ENCODE measurements at places on chromosomes 13 and 19. TPM values are rescaled to one million over a fixed set of nuclear protein-coding genes. Genes with fewer than 3 reads are reported as not detected.

DNA sequence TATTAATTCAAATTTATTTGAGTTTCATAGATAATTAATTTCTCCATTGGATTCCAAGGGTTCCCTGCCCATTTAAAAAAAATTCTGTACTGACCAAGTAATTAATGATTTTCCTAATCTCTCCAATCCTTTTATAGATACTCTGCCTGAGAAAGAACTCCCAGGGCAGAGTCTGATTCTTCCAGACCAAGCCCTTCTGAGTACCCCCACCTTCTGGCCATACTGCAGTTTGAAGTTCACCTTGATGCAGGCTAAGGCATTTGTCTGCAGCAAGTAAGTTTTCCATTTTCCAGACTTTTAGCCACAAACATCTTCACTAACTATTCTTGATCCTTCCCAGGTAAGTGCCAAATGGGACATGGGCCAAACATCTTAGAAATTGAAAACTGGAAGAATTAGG lies 195.9 kb downstream of the LHFPL6 start:
- DNase-seq = no peak
- H3K27me3 ChIP-seq = no peaks in the 10 kb centered on the region
- no peak overlapping the region for H3K4me3 ChIP-seq
- H3K27ac ChIP-seq = no peak overlapping the region
- H3K36me3 ChIP-seq = no peaks in the 10 kb centered on the region

DNA sequence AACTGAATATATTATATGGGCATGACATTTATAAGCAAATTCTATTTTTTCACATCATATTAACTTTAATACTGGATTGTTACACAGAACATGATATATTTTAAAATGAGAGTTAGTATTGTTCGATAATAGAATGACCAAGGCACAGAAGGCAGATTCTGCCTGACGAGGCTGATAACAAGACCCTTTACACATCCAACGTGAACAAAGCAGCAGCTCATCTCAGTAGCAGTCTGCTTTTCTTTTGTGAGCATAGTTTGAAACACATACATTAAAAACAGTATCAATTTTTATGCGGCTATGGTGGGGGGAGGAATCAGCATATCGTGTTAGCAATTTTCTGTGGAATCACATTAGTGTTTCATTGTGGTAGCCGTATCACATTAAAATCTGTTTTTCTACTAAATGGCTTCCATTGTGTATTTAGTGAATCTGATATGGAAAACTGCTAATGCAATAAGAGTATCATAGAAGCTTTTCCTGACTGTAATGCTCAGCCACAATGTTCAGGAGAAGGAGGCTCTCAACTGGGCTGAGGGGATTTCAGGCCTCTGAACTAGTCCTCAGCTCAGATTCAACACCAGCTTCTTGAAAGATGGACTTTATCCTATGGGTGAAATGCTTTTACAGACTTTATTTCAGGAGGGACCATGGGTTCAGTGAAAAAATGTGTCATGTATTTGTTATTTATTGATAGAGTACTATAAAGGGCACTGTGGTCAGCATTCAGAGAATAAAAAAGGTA lies 4.0 kb downstream of the SMAD9 start:
- no peaks in the 10 kb centered on the region for H3K36me3 ChIP-seq
- DNase-seq = no peak
- no peak overlapping the region for H3K27ac ChIP-seq
- H3K4me1 ChIP-seq = peaks cover 60% of the 10 kb centered on the region
- no peaks in the 10 kb centered on the region for H3K27me3 ChIP-seq
- no peak overlapping the region for H3K4me3 ChIP-seq

Gene NCAN
- total RNA-seq = not detected

- DNase-seq = no peak
- no peak overlapping the region for H3K27ac ChIP-seq
- H3K36me3 ChIP-seq = no peaks in the 10 kb centered on the region
- peaks cover 32% of the 10 kb centered on the region for H3K27me3 ChIP-seq
- H3K4me3 ChIP-seq = no peak overlapping the region
Observed at GRCh38 chr13:23380534-23380933, 53.0 kb downstream of the SACS start.

DNA sequence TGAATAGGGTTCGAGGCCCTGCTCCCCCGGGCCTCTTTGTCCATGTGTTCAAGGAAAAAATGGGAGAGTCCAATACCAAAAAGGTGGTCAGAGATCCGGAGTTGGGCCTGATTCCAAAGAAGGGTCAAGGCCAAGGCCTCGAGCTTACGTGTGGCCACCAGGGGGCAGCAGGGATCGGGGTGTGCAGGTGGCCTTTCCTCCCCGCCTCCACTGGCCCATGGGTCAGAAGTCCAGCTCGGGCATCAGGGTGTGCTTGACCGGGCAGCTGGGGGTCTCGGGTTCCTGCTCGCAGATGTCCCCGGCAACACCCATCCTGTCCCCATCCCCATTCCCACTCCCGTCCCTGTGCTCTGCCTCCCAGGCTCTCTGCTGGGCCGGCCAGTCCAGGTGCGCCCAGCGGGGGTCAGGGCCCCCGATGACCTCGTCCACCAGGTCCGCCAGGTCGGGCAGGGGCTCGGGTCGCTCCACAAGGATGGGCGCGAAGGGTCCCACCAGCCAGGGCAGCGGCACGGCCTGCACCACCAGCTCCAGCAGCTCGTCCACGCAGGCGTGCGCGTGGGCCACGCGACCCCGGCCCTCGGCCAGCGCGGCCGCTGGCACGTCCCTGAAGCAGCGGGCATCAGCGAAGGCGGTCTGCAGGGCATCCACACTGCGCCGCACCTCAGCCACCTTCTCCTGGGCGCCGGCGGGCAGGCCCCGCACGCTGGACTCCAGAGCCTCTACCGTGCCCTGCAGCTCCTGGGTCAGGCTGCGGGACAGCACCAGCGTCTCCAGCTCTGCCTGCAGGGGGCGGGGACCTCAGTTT lies 5.2 kb upstream of the PLIN4 start:
- no peak overlapping the region for H3K4me3 ChIP-seq
- H3K4me1 ChIP-seq = peaks cover 51% of the 10 kb centered on the region
- peak; percentile 51 for DNase-seq
- no peaks in the 10 kb centered on the region for H3K27me3 ChIP-seq
